DMS79 (cell line): ENCODE measurements at places on chromosomes 6 and 20.
A peak's percentile ranks its signal among the peaks of the same experiment; 100 is the strongest.

DNA sequence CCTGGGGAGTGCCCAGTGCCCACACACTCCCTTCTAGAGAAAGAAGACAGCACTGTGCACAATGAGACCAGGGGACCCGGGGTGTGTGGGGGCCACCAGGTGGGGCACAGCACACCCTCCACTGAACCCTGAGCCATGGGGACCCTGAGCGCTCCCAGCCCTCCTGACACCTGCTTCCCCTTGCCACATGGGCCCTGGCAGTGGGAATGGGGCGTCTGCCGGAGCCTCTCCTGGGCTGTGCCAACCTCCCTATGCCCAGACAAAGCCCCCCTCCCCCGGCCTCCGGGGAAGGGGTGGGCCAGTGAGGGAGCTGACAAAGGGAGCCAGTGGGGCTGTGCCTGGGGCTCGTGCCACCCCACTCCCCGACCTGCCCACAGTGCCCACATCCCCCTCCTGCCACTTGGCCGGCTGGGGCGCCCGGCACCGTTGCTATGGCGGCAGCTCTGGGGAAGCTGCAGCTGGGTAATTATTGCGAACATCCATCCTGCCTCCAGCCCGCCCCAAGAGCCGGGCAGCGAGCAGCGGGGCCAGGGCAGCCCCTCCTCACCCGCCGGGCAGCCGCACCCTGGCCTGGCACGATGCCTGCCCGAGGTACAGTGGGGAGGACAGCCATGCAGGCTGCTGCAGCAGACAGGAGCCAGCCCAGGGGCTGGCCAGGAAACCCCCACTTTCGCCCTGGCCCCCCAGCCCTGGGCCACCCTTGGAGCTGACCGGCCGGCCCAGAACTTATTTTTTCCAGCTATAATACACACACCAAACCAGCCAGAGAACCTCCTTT lies 41.9 kb upstream of the NOL4L start:
- DNase-seq, result peak; percentile 85

GRCh38 chr6:129419324-129419723 lies 290.7 kb downstream of the ARHGAP18 start:
- DNase-seq, result no peak

GRCh38 chr6:4969609-4970285 lies 34.1 kb downstream of the RPP40 start:
- no peak for DNase-seq

- peak; percentile 11 for DNase-seq
Observed at GRCh38 chr6:4805553-4806336, 29.5 kb downstream of the CDYL start.

DNA sequence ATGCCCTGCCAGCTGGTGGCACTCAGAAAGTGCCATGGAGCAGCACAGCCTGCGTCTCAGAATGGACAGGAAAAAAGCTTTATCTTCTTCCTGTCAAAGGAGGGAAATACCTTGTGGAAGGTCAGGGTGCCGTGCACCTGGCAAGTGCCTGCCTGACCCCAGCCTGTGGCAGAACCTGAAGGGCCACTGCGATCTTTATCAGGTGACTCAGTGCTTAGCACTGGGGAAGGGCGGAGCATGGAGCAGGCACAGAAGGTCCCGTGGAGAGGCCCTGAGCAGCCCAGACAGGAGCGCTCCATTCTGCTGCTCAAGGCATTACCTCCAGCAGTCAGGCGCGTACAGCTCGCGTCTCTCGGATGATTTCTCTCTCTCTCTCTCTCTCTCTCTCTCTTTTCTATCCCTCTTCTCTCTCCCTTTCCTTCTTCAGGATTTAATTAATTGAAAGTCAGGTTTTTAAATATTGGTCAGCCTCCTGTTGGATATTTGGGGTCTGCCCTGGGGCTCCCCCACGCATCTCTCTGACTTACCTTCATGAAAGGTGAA lies 31.7 kb downstream of the FOXC1 start:
- DNase-seq, result no peak
